Endothelial cell (in vitro differentiated cells): ENCODE measurements at places on chromosomes 7 and 10. TPM values are rescaled to one million over a fixed set of nuclear protein-coding genes. Genes with fewer than 3 reads are reported as not detected.

CXCL12 gene
- total RNA-seq: 0.97 TPM

CYP3A7 gene
- 0.18 TPM for total RNA-seq

CDHR3 gene
- 10.6 TPM for total RNA-seq

MPLKIP gene
- total RNA-seq: 25.0 TPM

GPR26 gene
- 0.05 TPM for total RNA-seq

HACD1 gene
- 17.9 TPM for total RNA-seq

PKD2L1 gene
- 0.44 TPM for total RNA-seq

LIPN gene
- total RNA-seq: not detected

FAM221A gene
- 7.3 TPM for total RNA-seq

TASOR2 gene
- 49.1 TPM for total RNA-seq

SDHAF3 gene
- total RNA-seq: 6.7 TPM

CALML3 gene
- not detected for total RNA-seq
